Pulmonary artery endothelial cell (primary cell): ENCODE measurements at places on chromosomes 4 and X. TPM values are rescaled to one million over a fixed set of nuclear protein-coding genes. Genes with fewer than 3 reads are reported as not detected.

The GATA1 gene
- total RNA-seq: not detected in 2 replicates

The TLR1 gene
- total RNA-seq: 6.5 and 7.5 TPM in 2 replicates

The CDKL2 gene
- 0.13 and 0.39 TPM in 2 replicates for total RNA-seq

The FGG gene
- not detected in 2 replicates for total RNA-seq

The HNRNPH2 gene
- 102 and 106 TPM in 2 replicates for total RNA-seq

The ARHGAP36 gene
- 0.07 TPM in 1 of 2 replicates, not detected in the other for total RNA-seq

The TLR6 gene
- total RNA-seq: 1.2 and 1.5 TPM in 2 replicates

The GAB3 gene
- 3.8 and 6.0 TPM in 2 replicates for total RNA-seq

The GLRA3 gene
- not detected in 2 replicates for total RNA-seq

The PROM1 gene
- total RNA-seq: 0.07 TPM in 1 of 2 replicates, not detected in the other
